ENCODE measurements at places on chromosomes 6 and 20. TPM values are rescaled to one million over a fixed set of nuclear protein-coding genes. Genes with fewer than 3 reads are reported as not detected.

DNA sequence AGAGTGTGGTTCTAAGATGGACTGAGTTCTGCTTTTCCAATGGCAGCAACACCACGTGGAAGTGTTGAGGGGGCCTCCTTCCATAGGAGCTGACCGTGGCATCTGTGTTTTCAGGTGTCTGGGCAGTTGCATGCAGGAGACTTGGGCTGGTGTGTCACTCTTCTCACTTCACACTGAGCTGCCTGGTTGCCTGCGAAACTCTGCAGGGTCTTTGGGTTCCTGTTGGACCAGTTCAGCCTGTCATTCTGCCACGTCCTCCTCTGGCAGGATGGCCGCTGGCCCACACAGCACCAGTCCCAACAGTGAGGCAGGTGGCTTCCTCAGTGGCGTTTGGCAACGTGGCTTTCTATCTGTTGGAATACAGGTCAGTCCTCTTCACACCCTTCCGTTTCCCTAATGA lies 16.1 kb upstream of the UNC93A start:
- no peak for DNase-seq
- H3K4me3 ChIP-seq, result no peak overlapping the region
- no peak overlapping the region for H3K27ac ChIP-seq
- no peaks in the 10 kb centered on the region for H3K27me3 ChIP-seq

- no peaks in the 10 kb centered on the region for H3K36me3 ChIP-seq
- DNase-seq, result no peak
- H3K4me3 ChIP-seq, result no peak overlapping the region
- H3K27me3 ChIP-seq, result no peaks in the 10 kb centered on the region
Observed at GRCh38 chr6:43825187-43826115, 55.4 kb downstream of the VEGFA start.

- H3K27ac ChIP-seq, result no peak overlapping the region
- no peaks in the 10 kb centered on the region for H3K27me3 ChIP-seq
- H3K36me3 ChIP-seq, result no peaks in the 10 kb centered on the region
- H3K4me1 ChIP-seq, result no peaks in the 10 kb centered on the region
- no peak for DNase-seq
Observed at GRCh38 chr6:47663462-47664216, 34.7 kb upstream of the ADGRF4 start.

Gene TFAP2B
- total RNA-seq, result 0.25 TPM
